NCI-H446 (cell line): ENCODE measurements at places on chromosomes 7 and 10.

DNA sequence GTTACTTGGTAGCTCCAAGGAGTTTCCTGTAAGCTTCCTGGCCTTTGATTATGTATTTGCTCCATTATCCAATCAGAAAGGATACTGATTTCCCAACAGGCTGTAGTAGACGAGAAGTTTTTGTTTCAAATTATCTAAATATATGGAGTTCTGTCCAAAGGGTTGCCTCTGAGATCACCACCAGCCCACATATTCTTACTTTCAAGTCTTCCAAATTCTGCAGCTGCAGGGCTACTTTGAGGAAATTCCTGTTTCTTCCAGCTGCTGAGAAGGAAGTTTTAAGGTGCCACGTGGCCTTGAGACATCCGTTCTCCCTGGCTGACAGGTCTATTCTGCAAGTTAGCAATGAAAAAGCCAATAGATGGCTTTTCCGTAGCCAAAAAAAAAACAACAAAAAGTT is 286.0 kb downstream of the TWIST1 start:
- no peak for DNase-seq

DNA sequence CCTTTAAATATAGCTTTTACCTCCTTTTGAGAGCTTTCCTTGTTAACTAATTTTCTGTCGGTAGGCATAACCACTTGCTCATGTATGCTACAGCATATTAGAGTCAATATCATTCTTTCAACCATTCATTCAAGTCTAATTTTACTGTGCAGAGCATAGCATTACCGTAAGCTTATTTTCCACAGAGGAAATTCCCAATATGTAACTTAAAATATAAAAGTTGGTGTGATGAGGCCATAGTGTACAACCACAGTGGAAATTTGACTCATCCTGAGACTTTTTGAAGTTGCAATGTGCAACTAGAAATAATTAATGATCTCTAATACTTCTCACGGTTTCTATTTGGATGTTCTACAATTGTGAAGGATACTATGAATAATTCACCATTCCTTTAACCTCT is 80.6 kb upstream of the KLF6 start:
- no peak for DNase-seq

- no peak for DNase-seq
These were observed 33.5 kb downstream of the CAMK2B start for GRCh38 chr7:44291733-44292419.

DNA sequence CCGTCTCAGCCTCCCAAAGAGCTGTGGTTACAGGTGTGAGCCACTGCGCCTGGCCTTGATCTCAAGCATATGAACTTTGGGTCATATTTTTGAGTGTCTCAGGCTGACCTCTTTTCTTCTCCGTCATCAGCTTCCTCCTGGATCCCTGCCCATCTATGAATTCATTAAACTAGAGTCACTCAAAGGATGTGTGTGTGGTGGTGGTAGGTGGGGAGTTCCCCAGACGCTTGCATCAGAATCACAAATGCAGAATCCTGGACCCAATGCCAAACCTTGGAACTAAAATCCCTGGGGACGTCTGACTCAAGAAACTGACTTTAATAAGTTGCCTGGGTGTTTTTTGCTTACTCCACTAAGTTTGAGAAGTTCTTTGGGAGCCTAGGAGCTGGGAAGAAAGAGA is 6.7 kb upstream of the CREB5 start:
- no peak for DNase-seq

DNA sequence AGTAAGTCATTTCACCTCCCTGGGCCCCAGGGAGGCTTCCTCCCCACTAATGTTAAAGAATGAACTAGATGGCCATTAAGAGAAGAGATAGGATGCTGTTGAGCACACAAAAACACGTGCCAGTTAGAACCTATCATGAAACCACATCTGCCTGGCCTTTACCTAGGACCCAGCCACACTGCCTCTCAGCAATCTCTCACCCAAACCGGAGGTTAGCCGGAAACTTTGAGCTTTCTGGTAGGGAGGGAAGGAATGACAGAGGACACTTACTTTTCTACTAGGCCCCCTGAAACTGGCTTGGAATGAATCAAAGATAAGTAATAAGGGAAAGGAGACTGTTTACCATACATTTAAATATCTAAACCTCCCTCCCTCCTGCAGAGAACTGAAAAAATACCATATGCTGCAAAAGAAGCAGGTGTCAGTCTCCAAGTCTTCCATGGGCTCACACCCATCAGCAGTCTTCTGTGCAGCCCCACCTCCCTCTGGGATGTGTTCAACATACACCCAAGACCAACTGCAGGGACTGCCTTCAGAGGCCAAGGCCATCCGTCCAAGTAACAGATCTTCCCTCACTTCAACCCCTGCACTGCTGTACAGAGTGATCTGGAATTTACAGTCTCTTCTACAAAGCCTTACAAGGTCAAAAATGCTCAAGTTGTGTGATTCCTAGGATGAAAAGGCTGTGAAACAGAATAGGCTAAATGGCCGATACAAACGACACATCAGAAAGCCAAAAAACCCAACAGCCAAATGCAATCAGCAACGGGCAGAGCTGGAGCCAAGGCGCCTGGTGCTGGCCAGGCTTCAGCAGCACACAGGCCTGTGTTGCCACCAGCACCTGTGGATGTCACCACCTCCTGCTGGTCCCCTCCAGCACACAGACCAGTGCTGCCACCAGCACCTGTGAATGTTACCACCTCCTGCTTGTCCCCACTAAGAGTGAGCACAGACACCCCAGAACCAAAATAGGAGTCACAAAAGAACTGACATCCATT is 42.4 kb downstream of the SORBS1 start:
- no peak for DNase-seq

DNA sequence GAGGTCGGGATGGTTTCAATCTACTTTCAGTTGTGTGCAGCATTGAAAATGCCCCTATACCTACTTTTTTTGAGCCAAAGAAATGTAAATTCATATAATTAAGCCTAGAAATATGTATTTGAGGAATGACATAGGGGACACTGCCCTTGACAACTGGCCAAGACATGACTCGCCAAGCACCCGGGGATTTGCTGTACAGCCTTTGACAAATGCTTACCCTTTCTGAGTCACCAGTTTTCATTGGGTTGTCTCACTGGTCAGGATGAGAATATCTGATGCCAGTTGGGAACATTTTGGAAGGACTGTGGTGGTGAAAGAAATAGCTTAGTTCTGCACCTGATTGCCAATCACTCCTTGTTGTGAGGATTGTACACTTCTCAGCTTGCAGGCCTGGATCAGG is 166.8 kb upstream of the HABP2 start:
- no peak for DNase-seq

DNA sequence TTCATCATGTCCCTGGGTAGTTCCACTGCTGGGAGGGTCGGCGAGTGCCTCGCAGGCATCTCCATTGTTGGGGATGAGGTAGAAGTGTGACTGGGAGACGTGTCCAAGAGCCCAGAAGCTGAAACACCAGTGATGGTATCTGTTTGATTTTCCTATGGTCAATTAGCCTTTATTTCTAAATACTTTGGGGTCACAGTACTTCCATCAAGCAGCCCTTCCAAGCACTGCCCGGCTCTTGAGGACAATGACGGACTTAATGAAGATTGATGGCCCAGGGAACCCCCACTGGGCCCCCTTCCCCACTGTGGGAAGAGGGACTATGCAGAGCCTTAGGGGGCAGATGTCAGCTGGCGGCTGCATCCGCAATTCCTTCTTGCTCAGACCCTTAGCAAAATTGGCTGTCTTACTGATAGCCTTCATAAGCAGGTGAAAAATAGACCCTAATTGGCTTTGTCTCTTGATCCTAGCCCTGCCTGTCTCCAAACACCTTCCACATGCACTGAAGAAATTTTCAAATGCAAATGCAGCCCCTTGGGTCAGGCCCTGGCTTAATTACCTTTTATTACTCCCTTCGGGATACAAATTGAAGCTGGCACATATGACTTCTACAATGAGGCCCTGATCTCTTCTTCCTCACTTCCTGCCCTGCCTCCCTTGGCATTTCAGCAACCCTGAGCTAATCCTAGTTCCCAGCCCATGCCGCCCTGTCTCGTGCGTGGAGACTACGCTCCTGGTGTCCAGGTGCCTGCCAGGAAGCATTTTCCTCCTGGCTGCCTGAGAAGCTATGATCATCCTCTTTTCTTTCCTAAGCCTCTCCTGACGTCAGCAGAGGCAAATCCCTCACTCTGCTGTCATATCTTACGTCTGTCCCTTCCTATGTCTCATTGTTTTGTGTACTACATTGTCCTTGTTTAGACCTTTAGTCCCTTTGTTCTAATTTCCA is 124.5 kb upstream of the GDF10 start:
- DNase-seq, result no peak

DNA sequence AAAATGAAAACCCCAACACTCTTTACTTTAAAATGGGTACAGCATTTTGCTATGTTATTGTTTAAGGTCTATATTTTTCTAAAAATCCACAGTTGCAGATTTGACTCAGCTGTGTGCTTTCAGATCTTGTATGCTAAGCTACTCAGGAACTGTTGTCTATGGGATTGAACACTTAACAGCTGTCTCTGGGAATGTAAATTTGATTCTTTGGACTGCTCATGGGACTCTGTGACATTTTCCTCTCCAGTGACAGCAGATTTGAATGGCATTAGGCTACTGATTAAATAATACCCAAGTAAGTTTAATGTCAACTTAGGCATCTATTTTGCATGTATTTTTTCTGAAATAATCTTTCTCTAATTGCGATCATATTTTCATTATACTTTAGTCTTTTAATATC is 1.7 kb upstream of the CD36 start:
- no peak for DNase-seq

- DNase-seq, result no peak
These were observed 12.0 kb downstream of the PNLIPRP2 start for GRCh38 chr10:116632596-116633215.

GRCh38 chr7:151481650-151482505 is 37.8 kb downstream of the RHEB start:
- no peak for DNase-seq

DNA sequence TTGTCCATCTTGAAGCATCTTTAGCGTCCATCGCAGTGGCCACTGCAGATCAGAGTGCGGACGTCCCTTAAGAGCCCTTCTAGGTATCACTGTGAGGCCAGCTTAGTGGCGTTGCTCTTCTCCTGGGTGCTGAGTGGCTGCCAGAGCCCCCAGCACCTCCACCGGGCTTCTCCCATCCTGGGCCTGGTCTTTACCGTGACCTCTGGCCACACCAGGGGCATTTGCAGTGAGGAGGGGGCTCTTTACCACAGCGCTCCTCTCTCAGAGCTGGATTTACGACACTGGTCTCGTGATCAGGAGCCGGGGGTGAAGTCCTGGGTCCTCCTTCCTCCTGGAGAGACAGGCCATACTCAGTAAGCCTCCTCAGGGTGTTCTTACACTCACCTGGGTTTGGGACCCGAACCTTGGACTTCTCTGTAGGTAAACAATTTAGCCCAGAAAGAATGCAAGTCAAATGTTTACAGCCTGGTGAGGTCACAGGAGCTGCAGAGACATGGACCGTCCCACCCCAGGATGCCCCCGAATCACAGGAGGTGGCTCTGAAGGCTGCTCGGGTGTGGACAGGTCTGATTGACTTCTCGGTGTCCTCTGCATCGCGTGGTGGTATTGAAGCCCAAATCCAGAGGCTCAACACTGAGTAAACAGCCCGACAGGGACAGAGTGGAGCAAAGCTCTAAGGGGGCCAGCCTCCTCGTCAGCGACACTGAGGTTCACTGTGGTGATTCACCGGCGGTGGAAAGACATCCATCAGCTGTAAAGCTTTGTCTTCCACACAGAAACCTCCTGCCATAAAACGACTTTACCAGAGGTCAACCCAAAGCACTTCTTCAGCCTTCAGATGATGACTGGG is 33.0 kb downstream of the JAKMIP3 start:
- no peak for DNase-seq

- DNase-seq, result no peak
These were observed 251.1 kb downstream of the GPR37 start for GRCh38 chr7:124514471-124514870.

- no peak for DNase-seq
These were observed 11.2 kb upstream of the NUPR2 start for GRCh38 chr7:56127241-56127975.

- DNase-seq, result no peak
These were observed 2.5 kb upstream of the PTPRN2 start for GRCh38 chr7:158590181-158590530.

GRCh38 chr7:27117887-27118491 is 12.6 kb downstream of the HOXA4 start:
- no peak for DNase-seq

DNA sequence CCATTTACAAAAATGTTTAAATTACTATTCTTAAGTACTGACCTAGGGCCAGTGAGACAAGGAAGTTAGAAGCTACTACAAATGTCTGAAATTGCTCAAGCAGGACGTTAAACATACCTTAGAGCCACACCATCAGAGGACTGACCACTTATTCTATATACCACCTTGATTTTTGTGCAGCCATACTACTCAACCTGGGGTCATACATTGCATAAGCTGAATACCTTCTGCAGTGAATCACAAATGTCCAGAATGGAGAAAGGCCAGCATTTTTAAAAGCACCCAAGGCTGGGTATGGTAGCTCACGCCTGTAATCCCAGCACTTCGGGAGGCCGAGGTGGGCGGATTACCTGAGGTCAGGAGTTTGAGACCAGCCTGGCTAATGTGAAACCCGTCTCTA is 21.2 kb upstream of the MRLN start:
- no peak for DNase-seq

DNA sequence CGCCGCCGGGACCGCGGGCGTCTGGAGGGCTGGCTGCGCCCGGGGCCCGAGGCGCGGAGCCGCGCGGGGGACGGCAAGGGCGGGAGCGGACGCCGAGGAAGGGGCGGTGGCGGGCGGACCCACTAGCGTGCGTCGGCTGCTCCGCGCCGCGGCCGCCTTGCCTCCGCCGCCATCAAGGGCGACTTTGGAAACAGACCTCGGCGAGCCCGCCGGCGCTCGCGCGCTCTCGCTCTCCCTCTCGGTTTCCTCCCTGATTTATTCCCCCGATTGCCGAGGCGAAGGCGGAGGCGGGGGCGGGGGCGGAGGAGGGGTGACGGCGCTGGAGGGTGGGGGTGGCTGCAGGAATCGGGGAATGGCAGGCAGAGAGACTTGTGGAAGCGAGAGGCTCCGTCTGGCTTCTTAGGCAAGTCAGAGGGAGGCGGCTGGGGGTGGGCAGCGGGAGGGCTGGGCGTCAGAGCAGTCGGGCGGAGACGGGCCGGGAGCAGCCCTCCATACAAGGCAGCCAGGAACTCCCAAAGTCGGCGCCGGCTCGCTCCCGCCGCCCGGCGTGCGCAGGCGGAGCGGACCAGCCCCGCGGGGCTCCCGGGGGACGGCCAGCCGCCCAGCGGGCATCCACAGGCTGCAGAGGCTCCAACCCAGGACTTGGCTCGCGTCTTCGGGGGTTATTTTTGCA is at the start of gene CACNA2D1:
TSS of gene CACNA2D1 (minus strand) at position 231 of the 673 bp plus-strand sequence.
- DNase-seq, result peak; percentile 77

DNA sequence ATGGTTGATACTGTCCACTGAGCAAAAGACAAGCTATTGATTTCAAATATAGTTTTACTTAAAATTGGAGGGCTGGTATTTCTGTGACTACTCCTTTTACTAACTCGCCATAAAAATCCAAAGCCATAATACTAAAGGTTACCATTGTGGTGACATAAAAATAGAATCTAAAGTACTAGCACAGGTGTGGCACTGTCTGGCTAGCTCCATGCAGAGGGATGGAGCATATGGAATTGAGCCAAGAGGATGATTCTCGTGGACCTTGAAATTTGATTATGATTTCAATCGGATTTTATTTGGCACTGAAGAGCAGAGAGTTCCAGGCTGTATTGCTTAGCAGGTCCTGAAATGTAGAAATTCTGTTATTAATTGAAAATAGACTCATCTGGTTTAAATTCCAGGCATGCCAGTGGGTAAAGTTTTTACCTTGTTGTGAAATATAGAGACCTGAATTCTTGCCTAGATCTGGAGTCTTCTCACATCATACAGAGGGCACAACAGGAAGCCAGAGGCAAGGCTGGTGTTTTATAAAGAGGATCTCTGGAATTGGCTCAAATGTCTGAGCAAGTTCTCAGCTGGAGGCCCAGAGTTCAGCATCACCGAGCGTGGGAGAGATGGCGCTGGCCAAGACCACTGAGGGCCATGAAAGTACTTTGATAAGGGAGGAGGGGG is 29.9 kb upstream of the DLD start:
- DNase-seq, result no peak
